NCI-H774 (cell line): ENCODE measurements at places on chromosomes 3 and 15.

GRCh38 chr3:39752019-39752637 lies 57.3 kb upstream of the MYRIP start:
- no peak for DNase-seq

DNA sequence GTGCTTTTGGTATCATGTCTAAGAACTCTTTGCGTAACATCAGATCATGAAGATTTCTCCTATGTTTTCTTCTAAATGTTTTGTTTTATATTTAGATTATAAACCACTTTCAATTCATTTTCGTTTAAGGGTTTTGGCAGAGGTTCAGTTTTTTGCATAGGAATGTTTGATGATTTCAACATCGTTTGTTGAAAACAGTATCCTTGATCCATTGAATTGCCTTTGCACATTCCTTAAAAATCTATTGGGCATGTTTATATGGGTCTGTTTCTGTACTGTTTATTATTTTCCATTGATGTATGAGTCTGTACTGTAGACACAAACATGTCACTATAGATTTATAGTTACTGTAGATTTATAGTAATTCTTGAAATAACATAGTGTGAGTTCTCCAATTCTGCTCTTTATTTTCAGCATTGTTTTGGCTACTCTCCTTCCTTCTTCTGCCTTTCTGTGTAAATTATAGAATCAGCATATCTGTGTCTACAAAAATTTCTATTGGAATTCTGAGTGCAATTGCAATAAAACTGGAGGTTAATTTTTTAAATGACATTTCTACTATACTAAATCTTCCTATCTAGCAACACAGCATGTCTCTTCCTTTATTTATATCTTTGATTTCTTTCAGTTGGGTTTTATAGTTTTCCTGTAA lies 374.0 kb downstream of the SV2B start:
- DNase-seq = no peak

DNA sequence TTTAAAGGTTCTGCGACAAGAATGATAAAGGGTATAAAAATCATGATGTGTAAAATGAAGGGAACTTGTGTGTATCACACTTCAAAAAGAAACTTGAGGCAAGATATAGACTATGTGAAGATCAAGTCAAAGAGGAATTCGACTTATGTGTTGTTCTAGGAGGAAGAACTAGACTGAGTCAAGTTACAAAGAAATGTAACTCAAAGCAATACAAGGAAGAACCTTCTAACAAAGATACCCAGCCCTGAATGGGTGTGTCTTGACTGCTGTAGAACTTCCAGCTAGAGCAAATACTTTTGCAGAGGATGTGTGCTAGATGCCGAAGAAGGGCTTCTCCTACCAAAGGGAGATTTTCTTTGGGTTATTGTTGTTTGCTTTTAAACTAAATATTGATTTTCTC lies 2.4 kb downstream of the SLC49A4 start:
- DNase-seq = no peak

- DNase-seq = no peak
Observed at GRCh38 chr15:69013726-69014406, 629 bp upstream of the NOX5 start.

- no peak for DNase-seq
Observed at GRCh38 chr15:31301673-31301990, 25.0 kb upstream of the KLF13 start.

- no peak for DNase-seq
Observed at GRCh38 chr3:41202834-41203345, 3.6 kb downstream of the CTNNB1 start.

DNA sequence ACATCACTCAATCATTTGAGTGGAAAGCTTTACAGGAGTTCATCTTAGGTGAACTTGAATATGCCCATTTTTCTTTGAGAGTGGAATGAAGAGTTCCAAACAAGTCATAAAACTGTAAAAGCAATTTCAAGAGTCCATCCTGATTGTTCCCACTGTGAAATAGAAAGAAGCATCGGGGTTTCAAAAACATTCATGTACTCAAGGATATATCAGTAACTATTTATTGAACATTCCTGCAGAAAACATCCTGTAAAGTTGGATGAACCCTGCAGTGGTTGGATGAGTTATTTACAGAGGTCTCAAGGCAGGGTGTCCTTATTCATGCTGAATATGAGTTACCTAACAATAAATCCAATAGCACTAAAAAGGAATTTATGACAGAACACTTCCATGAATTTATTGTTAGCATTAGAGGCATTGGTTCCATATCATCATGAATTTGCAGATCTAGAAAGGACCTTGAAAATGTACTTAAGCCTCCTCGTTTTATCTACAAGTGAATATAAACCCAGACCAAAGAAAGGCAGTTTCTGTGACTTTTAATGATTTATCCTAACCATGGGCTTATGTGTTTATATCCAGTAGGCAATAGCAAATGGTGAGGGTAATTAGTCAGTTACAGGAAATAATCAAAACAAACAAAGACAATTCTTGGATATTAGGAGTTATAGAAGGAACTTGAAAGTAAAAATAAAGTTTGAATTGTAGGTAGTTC lies 361.9 kb upstream of the KCNMB2 start:
- DNase-seq = no peak

- DNase-seq = no peak
Observed at GRCh38 chr3:130077636-130078035, 4.0 kb upstream of the ALG1L2 start.

DNA sequence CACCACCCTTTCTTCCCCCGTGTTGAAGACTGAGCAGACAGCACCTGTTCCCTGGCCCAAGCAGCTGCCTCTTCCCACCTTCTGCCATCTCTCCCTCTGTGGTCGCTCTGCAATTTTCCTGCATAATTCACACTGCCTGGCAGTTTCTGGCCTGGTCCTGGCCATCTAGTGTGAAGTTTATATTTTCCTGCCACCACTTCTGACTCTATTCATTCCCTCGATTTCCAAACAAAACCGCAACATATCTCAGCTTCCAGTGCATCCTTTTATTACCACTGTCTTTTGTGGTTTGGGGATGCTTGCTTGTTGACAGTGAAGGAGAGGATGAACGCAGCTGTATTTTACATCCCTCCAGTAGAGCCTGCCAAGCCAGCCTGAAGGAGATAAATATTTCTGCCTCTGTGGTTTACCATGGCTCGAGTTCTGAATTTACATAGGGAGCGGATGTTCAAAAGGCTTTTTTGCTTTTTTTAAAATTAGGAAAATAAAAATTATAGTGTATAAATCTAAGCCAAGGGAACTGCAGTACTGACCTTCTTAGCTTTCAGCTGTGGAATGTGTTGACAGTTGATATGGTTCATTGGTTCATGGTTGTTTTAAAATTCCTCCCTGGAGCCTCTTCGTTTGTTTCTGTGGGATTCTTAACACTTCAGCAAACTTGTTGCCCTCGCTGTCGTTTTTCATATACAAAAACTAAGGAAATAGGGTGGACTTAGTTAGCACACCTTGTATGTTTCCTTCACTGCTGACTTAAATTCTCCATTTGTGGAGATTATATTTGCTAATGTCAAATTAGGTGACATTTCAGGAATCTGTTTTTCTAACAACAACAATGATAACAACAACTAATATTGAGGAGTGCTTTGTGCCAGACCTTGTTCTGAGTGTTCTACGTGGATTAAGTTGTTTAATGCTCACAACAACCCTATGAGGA lies 250.5 kb downstream of the ADAMTSL3 start:
- DNase-seq = no peak

DNA sequence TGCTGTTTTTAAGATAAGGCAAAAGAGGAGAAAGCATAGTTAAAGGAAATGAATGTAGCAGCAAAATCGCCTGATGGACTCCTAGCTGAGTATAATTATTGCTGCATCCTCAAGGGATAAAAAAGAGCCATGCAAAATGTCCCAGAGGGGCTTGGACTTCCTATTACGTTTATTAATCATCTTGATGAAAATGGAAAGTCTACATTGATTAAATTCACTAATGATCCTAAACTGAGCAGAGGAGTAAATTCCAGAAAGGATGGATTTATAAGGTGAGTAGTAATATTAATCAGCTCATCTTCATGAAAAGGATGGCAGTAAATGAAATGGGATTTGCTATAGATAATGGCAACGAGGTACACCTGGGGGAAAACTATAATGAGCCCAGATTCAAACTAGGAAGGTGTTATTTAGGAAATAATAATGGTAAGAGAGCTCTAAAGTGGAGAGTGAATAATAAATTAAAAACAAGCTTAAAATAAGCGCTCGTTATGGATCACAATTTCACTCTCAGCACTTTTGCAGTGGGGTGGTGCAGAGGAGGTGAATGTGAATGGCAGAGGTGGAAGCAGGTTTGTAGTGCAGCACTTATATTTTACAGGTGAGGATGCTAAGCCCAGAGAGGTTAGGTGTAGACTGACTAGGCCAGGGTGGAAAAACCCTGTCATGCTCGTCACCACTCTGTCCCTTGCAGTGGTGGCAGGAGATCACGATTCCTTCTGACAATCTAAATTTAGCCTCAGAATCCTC lies 22.3 kb downstream of the IL5RA start:
- no peak for DNase-seq

DNA sequence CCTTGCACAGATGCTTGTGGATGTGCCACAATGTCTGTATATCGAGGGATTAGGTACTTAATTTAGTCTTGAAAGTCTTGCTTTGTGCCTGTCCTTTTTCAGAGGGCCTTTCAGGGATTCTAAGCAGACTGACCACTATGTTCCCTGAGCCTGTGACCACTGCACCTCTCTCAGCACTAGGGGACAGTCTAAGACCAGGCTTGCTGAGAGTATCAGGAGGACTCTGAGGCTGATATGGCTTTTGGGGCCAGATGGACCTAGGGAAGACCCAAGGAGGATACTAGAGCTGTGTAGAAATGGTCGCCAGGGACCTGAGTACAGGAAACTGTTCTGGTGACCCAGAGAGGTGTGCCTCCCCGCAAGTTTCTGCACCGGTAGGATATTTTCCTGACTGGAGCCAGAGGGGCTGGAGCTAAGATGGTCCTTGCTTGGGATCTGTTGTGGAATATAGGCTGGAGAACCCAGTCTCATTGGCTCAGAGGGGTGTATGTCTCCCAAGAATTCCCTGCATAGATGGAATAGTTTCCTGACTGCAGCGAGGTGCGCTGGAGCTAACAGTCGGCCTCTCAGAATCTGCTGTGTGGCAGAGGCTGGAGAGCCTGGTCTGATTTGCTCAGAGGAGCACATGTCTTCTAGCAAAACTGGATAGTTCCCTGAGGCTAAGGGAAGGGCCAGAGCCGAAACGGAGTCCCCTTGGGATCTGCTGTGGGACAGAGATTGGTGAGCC lies 213.2 kb upstream of the DCBLD2 start:
- DNase-seq = no peak

DNA sequence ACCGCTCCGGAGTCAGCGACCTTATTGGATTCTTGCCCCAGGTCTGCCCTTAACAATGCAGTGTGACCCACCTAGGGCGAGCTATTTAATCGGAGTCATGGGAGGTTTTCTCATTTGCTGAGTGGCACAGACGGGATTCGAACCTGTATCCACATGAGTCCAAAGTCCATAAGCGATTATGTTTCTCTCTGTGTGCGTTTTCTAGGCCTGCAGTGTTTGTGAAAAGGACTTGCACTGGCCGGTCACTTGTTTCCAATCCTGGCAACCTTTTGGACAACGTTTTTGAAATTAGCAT lies 691 bp upstream of the HDGFL3 start:
- DNase-seq = no peak

DNA sequence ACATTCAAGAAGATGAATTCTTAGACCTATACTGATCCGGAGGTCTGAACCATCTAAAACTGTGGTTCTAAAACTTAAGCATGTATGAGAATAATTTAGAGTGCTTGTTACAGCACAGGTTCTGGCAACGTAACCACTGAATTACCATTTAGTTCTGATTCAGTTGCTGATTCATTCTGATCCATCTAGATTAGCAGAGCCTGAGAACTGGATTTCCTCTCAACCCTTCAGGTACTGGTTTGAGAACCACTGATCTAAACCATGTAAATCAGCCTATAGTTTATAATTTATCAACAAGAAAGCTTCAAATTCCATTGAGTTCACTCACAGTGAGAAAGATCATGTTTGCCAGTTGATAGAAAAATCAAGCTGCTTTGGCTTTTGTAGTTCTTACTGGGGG lies 1001.1 kb upstream of the EPHA6 start:
- no peak for DNase-seq

DNA sequence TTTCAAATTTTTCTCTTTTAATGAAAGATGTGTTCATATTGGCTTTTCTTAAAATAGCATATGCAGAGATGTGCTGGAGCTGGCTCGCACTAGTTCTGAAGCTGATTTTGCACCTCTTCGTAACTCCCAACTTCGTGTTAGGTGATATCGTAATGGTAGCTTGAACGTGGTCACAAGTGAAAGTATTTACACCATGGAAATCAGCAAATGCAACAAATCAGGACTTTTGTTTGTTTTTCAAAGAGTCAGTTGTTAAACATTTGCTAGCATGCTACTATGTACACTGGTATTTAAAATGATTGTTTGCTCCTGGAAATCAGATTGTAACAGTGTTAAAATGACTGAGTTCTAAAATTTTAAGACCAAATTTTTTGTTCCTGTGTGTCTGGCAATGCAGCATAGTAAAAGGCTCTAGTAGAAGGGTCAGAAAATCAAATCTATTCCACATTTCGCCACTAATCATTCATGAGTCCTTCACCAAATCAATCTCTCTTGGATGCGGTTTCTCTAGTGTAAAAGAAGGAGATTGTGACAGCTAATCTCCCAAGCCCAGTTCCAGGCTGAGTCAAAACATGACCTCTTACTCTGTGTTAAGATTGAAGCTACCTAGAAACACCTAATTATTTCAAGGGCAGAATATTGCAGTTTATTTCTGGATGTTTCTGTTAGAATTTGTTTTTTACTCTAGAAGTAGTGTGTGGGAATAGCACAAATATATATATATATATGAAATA lies 34.3 kb upstream of the CMC1 start:
- DNase-seq = no peak

- no peak for DNase-seq
Observed at GRCh38 chr3:46065294-46065705, 38.0 kb upstream of the XCR1 start.

DNA sequence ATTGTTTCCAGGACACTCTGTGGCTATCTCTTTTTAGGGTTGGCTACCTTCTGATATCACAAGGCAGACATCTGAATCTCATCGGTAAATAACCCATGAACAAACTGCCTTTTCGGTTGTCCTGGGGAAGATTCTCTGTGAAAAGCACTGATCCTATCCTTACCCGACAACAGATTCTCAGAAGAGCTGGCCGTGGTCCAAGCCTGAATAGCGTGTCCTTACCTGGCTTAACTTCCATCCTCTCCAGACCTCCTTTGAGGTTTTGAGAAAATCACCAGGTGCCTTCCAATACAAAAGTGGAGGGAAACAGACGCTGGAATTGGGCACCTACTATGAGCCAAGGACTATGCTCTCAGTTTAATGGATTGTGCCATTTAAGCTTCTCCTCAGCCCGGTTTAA lies 87.4 kb upstream of the ARHGEF3 start:
- no peak for DNase-seq

DNA sequence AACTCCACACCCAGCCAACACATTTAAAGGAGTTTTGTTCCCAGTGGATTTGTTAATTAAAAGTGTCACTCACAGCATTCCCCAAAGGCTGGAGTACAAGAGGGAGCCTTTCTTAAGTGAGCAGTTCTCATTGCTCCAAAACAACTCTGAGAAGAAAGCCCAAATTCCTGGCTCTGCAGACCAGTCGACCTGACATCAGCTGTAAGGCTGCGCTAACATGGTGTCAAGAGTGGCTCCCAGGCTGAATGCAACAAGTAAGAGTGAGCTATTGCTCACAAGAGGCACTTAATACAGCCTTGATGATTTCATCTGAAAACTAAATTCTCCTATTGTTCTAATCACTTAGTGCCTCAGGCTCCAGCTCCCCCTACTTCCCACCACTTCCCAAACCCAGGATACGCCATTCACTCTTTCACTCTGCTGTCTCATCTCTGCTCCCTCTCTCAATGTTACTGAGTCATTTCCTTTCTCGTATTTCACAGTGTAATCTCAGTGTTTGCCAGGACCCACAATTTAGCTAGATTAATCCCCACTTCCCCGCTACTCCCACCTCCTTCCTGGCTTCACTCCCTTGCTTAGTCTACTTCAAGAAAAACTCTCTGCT lies 81.8 kb downstream of the WWTR1 start:
- no peak for DNase-seq
